ENCODE measurements at places on chromosomes 12 and 14.

- no peak for DNase-seq
These were observed 318.8 kb downstream of the NAV3 start for GRCh38 chr12:78149459-78149858.

GRCh38 chr14:56414236-56414635, 165.4 kb upstream of the TMEM260 start:
- DNase-seq: no peak

DNA sequence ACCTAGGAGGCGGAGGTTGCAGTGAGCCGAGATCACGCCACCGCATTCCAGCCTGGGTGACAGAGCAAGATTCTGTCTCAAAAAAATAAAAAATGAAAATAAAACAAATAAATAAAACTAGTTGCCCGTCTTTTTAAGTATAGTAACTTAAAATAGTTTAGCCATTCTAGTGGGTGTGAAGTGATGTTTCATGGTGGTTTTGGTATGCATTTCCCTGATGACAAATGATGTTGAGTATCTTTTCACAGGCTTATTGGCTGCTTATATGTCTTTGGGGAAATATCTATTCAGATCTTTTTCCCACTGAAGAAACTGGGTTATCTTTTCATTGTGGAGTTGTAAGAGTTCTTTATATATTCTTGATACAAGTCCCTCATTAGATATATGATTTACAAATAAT, 102.4 kb upstream of the METAP2 start:
- no peak for DNase-seq

- DNase-seq: no peak
These were observed 56.1 kb downstream of the EMP1 start for GRCh38 chr12:13252616-13253015.

DNA sequence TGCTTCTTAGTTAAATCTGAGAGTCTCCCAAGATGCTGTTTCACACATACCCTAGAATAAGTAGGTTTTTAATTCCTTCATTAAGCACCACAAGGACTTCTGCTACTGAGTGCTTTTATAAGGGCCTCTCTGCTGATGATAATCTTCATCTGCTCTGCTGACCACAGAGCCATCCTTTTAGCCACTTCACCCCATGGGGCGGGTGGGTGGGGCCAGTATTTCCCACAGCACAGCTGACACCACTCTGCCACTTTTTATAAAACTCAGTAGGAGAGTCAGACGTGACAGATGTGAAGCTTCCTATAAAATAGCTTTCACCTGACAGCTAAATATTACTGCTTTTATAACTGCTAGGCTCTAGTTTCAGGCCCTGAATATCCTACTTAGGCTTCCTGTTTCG, 20.3 kb downstream of the FCF1 start:
- DNase-seq: no peak

GRCh38 chr12:49972641-49973360, at the start of gene AQP6:
Gene AQP6, plus strand, starts transcription at chr12:49972947. Its CDS starts 227 bp downstream, at chr12:49973174.
- DNase-seq: no peak

DNA sequence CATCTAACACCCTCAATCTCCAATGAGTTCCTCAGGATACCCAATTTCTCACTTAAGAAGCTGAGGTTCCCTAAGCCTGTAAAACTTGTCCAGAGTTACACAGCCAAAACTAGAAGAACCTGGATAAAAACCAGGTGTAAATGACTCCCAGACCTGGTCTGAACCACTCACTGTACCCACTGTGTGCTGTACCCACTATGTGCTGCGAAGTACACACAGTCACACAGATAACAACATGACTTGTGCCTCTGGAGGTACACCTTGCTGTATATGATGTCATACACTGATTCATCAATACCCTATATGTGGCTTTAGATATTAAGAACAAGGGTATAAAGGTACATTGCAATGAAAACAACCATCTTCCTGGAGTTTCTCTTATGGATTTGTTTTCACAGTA, 66.1 kb downstream of the PPM1H start:
- DNase-seq: no peak

DNA sequence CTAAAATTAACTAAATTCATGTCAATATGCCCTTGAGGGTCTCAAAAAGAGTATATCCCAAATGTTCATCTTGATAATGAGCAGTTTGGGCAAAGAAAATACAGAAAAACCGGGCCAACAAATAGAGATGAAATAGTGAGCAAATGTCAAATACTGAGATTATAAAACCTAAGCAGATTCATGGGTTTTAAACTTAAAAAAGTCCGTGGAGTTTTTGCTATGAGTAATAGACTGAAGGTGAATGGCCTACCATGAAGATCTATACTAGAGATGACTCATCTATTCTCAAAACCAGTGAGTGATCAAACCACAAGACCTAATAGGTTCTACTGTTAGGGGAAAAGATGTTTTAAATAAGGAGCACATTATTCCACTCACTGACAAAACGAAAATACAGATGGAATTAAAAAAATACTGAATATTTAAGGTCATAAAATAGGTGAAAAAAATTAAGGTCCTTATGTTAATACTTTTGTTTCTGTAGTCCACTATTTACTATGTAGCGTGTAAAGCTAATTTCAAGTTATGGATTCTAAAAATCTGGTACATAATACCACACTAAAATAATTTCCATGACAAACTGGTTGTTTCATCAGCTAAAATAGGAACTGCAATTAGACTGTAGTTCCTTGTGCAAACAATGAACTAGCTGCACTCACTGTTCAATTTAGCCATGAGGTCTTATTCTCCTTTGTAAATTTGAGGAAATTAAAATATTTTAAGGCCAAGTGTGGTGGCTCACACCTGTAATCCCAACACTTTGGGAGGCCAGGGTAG, 5.0 kb downstream of the HNRNPC start:
- no peak for DNase-seq

- no peak for DNase-seq
These were observed 187.7 kb upstream of the ATXN7L3B start for GRCh38 chr12:74349925-74350324.

- no peak for DNase-seq
These were observed 326.1 kb downstream of the NAV3 start for GRCh38 chr12:78156751-78157150.

DNA sequence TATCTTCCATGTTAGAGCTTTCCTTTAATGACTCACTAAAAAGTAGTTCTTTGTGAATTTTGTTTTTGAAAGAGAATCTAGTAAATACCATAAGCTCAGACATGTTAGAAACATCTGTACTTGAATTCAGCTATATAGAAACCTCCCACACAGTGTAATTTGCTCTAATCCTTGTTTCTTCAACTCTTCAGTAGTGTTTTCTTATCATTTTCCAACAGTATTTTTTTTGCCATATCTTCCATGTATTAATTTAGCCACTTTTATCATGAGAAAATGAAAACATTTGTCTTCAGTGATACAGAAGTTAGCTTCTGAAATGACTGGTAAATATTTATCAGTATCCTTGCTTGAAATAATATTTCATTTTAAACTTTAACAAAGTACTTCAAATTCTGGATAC, 73.6 kb downstream of the ARID2 start:
- no peak for DNase-seq

- DNase-seq: no peak
These were observed 18.5 kb downstream of the EMP1 start for GRCh38 chr12:13215056-13215455.

- no peak for DNase-seq
These were observed 152.9 kb upstream of the E2F7 start for GRCh38 chr12:77218278-77218677.

GRCh38 chr14:53516261-53516774, 363.2 kb upstream of the DDHD1 start:
- DNase-seq: no peak

DNA sequence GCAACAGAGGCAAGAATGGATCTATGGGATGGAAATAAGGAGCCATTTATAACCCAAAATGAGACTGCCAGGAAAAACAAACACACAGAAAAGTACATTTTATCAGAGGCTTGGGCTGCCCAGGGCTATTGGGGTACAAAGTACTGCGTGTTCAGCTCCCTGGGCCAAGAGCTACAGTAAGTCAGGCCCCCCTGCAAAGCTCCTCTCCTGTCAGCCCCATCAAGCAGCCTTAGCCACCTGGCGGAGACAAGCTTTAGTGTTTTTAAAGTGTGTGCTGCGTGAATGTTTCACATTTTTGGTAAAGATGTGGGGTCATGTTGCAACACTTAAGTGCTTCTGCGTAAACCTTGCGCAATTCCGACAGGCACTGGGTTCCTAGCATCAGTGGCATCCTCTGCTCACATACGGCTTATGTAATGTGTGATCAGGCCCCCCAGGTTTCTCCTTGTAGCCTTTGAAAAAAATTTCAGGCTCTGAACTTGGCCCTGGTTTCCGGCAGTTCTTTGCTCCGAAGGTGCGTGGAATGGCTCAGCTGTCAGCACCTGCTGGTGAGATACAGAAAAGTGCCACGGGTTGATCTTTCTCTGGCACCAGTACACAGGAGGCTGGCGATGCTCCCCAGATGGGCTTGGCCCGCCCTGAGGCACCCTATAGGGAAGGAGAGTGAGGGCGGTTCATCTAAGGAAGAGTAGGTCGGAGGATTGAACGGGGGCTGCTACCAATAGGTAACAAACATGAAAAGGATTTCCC, 198.7 kb upstream of the EEA1 start:
- DNase-seq: no peak

GRCh38 chr14:36618641-36619040, 36.2 kb upstream of the NKX2-8 start:
- DNase-seq: no peak

GRCh38 chr14:78074561-78074960, 95.6 kb upstream of the NRXN3 start:
- no peak for DNase-seq

DNA sequence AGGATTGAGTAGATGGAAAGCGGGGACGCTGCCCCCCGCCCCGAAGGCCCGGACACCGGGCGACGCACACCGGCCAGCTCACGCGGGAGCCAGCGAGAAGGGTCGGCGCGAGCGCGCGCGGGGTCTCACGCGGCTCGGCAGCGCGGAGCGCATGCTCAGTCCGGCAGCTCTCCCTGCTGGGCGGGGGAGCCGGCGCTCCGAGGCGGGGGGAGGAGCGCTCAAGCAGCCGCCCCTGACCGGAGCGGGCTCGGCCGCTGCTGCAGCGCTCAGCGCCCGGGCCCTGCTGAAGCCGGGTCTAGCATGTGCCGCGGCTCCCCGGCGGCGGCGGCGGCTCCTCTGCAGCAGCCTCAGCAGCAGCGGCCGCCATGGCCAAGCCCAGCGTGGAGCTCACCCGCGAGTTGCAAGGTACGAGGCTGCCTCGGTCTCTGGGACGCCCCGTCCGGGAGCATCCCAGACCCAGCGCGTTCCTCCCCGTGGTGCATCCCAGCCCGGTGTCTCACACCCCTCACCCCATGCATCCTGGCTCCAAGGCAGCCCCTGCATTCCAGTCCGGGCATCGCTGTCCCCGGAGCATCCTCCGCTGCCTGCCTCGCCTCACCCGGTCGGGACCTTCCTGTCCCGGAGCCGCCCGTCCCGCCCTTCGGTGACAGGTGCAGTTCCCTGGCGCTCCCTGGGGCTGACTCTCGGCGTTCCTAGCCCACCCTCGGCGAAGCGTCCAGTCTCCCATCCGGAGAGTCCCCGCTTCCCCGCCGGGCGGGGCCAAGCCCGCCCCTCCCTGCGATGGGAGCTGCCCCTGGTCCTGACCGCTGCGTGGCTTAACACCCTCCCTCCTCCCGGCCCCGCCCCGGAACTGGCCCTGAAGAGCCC, at the start of gene CARMIL3:
TSS of gene CARMIL3 (plus strand) at position 221 of the 867 bp plus-strand sequence. CDS start at position 366, 145 bp downstream.
- peak; percentile 68 for DNase-seq

GRCh38 chr12:107431942-107432341, 253.7 kb upstream of the PWP1 start:
- DNase-seq: no peak

DNA sequence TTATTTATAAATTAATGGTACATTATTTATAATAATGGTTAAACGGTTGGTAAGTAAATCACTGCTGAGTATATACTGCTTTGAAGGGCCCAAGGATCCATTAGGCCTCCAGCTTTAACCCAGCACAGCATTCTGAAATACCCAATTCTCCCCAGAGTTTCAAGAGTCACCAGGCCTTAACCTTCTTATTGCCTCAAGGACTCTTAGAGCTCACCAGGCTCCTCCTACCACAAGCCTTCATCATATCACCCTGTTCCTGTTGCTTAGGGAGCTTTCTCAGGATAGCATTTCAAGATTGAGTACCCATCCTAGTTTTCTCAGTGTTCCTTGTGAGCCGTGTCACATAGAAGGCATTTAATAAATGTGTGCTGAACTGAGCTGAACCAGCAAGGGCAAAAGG, 242.5 kb downstream of the FBXL14 start:
- no peak for DNase-seq

GRCh38 chr12:131818821-131819585, 9.2 kb upstream of the MMP17 start:
- no peak for DNase-seq

DNA sequence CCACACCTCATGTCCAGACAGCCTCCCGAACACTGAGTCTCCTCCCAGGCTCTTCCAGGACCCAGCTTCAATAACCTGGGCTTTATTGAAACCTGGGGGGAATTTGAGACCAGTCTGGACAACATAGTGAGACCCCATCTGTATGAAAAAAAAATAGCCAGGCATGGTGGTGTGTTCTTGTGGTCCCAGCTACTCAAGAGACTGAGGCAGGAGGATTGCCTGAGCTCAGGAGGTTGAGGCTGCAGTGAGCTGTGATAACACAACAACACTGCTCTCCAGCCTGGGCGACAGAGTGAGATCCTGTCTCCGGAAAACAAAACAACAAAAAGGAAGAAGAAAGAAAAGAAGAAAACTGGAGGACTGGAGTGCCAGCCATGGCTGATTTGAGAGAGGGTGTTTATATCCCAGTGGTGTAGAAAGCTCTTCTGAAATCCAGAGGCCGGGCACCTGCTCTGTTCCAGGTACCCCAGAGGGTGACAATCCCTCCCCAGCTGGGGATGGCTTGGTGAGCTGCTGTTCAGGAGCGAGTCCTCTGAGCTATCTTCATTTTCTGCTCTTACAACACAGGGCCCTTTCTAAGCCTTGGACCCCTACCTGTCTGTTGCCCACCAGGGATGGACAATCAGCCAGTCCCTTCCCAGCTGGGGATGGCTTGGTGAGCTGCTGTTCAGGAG, 6.0 kb upstream of the PGF start:
- no peak for DNase-seq

GRCh38 chr14:69464379-69464778, 20.1 kb upstream of the PLEKHD1 start:
- DNase-seq: no peak

DNA sequence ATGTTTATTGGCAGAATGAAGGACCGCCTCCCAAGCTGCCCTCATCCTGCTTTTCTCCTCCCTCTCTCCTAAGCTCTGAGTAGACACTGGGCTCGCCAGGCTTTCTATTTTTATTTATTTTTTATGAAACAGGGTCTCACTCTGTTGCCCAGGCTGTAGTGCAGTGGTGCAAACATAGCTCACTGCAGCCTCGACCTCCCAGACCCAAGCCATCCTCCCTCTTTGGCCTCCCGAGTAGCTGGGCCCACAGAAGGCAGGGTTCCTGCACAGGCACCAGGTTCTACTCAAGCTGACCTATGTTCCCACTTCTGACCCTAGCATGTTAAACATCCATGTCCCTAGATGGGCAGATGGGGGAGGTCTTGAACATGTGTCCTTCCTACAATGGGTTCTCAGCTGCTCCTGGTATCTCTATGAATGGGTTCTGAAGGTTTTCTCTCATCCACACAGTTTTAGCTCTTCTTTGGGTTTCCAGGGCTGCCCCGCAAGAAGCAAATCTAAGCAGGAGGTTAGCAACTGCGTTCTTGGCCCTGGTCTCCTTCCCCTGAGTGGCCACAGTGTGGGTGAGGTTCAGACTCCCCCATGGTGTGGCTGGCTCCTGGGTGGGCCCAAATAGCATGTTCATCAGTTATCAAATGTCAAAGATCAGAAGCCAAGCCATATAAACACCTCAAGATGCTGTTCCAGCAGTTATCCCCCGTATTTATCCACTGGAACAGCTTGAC, 167.3 kb downstream of the ZFP36L1 start:
- no peak for DNase-seq

- no peak for DNase-seq
These were observed 593.7 kb downstream of the TMEM121 start for GRCh38 chr14:106120101-106120500.

GRCh38 chr12:44375694-44376093, 500.4 kb downstream of the NELL2 start:
- DNase-seq: no peak

Data from mucosa of descending colon (tissue), 3 donors.